Activated naive CD8-positive, alpha-beta T cell treated with anti-CD3 and anti-CD28 coated beads, Interleukin-2, amount 50 U/mL, for 24 hours (primary cell): ENCODE measurements at places on chromosomes 6 and 20.

DNA sequence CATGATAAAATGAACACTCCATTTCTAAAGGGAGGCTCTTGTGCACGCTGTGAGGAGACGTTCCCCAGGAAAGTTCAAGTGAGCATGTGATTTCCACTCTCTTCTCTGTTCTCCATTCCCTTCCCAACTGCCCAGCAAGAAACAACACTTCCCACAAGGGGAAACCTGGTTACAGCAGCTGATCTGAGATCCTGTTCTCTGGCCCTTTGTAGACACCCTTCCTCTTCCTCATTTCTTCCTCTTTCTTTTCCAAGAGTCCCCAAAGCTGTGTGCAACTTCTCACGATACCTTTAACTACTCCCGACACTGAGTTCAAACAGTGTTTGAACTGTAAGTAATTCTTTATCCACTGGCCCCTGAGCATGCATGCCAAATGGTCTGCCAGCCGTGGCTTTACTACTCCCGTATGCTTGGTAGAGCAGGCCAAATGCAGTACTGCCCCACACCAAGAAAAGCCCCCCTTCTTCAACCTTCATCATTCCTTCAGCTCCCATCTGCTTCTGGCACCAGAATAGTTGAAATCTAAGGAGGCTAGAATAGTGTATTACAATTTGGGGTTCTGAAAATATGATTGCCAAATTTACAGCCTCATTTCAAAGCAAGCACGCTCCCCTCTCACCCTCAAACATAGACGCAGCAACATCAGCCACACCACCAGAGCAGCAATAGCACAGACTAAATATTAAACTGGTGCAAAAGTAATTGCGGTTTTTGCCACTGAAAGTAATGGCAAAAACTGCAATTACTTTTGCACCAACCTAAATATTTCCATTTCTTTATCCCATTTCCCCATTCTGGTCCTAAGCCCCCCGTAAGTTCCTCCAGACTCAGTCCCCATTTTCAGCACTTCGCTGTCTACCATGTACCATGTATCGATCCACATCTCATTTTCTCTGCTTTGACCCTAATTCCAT lies 4.3 kb downstream of the HLA-DMB start:
- no peak for DNase-seq

DNA sequence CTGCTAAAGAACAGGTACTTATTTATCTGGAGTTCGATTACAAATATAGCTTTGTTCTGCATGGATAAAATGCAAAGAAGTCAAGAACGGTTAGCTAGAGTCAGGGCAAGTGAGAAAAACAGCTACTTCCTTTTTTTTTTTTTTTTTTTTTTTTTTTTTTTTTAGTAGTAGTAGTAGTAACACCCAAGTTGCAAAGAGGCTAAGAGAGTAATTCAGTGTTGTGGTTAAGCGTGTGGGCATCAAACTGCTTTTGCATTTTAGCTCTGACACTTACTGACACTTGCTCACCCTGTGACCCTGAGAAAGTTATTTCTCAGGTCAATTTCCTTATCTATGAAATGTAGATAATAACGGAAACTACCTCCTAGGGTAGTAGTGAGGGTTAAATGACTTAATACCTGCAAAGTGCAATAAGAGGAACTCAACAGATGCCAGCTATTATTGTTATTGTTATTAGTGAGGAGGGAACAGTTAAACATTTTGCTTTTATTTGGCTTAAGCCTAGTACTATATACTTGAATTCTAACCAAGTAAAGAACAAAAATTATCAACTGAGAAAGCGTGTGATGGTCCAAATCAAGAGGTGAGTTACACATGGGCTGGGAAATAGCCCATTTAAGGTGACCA lies 86.7 kb upstream of the BACH2 start:
- no peak for DNase-seq

DNA sequence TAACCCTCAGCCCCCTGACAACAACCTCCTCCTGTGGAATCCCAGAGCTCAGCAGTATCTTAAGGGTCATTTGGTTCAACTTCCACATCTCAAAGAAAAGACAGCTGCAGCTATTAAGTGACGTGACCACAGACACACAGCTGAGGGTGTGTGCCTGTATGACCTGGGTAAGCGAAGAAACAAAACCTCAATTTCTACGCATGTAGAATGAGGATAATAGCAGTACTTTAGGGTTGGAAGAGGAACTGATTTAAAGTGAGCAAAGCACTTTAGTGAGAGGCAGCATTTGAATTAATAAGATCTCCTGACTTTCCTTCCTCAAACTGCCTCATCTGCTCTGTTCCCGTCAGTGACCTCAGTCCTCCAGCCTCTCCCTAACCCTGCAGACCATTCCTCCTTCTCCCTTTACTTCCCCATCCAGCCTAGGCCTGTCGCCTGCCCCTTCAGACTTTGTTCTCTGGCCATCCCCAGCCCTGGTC lies 6.8 kb upstream of the ARMC2 start:
- no peak for DNase-seq

GRCh38 chr6:27145731-27146455 lies 101.6 kb upstream of the PRSS16 start:
- peak; percentile 65 for DNase-seq

DNA sequence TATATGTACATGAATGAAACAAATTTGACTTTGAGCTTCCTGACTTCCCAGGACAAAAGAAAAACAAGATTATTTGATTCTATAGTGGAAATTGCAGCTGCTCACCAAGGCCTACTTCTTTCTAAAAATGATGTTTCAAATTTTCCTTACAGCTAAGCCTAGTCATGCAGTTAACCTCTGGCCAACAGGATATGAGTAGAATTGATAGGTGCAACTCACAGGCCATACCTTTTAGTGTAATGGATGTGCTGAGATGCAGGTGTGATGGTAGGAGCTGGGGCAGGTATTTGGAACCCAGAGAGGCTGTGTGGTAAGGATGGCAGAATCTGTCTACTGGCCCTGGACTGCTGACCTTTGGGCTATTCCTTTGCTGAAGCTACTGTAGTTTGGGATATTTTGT lies 230.9 kb upstream of the PREP start:
- DNase-seq, result no peak

- DNase-seq, result peak; percentile 91
Measured at GRCh38 chr6:34887753-34888513, at the start of gene TAF11. TSS of gene TAF11 (minus strand) at chr6:34888042. CDS start at chr6:34887957, 85 bp downstream.

GRCh38 chr20:61588411-61589385 lies 336.6 kb downstream of the CDH4 start:
- no peak for DNase-seq

- no peak for DNase-seq
Measured at GRCh38 chr20:9032758-9033157, 36.1 kb upstream of the PLCB4 start.

- no peak for DNase-seq
Measured at GRCh38 chr20:38703526-38703925, 20.8 kb upstream of the SLC32A1 start.

GRCh38 chr20:13105039-13105438 lies 96.3 kb downstream of the SPTLC3 start:
- no peak for DNase-seq

DNA sequence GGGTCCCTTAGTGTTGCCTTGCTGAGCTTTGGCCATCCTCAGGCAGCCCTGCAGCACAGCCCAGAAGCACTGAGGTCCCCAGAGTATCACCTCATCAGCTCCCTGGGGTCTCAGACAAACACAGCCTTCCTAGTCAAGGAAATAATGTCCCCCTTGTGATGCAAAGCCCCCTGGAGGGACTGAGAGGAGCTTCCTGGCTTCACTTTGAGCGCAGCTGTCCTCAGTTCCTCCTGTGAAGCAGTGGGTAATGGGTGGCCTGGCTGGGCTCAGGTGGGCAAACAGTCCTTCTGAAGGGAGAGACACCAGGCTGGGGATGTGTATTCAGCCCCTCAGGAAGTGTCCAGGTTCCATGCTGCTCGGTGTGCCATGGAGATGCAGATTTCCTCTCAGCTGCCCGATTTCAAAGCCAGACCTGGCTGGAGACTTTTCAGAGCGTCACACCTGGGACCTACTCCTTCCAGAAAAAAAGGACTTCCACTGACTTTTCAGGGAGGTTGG lies 79.2 kb upstream of the FOXA2 start:
- DNase-seq, result no peak

GRCh38 chr20:8213831-8214587 lies 81.9 kb downstream of the PLCB1 start:
- no peak for DNase-seq

- DNase-seq, result no peak
Measured at GRCh38 chr6:74871757-74872156, 334.1 kb downstream of the COL12A1 start.

DNA sequence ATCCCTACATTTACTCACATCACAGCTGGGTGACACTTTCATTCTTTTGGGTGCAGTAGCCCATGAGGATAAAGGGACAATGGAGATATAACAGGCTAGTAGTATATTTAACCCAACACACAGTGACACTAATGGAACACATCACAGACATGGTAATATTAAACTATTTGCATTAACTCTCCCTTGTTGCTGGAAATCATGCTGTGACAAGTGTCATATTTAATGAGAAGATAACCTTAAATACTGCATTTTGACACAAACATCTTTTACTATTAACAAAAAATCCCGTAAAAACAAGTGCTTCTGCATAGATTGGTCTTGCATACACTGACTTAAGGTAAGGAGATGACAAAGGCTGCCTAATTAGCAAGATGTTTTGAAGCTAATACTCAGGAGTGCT lies 45.5 kb downstream of the CNR1 start:
- DNase-seq, result no peak

DNA sequence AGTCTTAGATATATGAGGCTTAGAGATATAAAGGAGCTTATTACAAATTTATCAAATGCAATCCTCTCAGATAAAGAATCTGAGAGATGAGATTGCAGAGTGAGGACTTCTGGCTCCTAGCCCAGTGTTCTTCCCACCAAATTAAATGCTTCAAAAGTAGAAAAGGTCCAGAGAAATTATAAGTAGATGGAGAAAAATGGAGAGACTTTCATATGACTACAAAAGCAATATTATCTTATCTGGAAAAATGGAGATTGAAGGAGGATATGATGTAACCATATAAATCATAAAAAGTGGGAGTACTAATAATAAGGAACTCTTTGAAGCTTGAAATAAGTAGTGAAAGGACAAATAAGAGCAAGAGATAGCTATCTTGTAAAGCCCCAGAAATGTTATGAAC lies 2.8 kb downstream of the KCTD20 start:
- no peak for DNase-seq

DNA sequence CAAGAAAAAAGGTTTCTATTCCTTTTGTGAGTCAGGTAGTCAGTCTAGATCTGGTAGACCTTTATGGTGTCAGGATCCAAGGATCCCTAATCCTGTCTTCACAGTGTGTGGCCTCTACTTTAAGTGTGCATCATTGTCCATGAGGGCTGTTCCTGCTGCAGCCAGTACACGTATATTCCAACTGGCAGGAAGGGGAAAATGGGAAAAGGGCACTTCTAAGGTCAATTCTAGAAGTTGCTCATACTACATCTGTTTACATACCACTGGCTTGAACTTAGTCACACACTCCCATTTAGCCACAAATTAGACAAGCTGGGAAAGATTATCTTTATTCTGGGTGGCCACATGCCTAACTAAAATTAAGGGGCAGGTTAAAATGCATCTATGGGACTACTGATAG lies 9.7 kb upstream of the MMS22L start:
- no peak for DNase-seq

GRCh38 chr6:87182321-87182720 lies 27.0 kb downstream of the ZNF292 start:
- DNase-seq, result no peak

GRCh38 chr6:66226109-66226508 lies 519.1 kb upstream of the EYS start:
- DNase-seq, result no peak

DNA sequence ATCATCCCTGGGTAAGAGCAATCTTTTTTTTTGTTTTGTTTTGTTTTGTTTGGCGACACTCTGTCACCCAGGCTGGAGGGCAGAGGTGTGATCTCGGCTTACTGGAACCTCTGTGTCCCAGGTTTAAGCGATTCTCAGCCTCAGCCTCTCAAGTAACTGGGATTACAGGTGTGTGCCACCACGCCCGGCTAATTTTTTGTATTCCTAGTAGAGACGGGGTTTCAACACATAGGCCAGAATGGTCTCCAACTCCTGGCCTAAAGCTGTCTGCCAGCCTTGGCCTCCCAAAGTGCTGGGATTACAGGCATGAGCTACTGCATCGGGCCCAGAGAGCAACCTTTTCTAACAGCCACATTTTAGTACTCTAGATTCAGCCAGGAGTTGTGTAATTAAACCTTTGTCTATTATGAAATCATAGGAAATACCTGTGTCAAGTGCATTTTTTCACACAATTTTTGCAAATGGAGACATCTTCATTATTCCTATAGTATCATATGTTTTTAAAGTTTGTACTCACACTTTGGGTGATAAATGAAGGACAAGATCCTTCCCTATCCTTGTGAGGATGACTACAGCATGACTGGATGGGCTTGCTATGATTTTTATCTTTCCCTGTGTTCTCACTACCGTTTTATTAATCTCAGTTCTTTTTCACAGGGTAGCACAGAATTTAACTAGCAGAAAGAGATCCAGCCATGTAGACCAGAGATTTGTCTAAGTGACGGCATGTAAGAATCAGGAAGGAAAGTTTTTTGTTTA lies 82.6 kb downstream of the OR2B2 start:
- DNase-seq, result no peak

- no peak for DNase-seq
Measured at GRCh38 chr6:2615251-2615650, 135.5 kb downstream of the MYLK4 start.

- no peak for DNase-seq
Measured at GRCh38 chr6:41257369-41258195, 28.9 kb downstream of the TREM1 start.

GRCh38 chr6:36120979-36121786 lies 9.1 kb upstream of the MAPK13 start:
- peak; percentile 67 for DNase-seq

- DNase-seq, result no peak
Measured at GRCh38 chr6:126747728-126748540, 370.5 kb upstream of the RSPO3 start.

GRCh38 chr6:116444092-116444491 lies 17.1 kb upstream of the CALHM6 start:
- DNase-seq, result no peak

- no peak for DNase-seq
Measured at GRCh38 chr6:133245422-133245903, 4.3 kb downstream of the EYA4 start.

- no peak for DNase-seq
Measured at GRCh38 chr6:127737768-127738167, 160.8 kb downstream of the C6orf58 start.

DNA sequence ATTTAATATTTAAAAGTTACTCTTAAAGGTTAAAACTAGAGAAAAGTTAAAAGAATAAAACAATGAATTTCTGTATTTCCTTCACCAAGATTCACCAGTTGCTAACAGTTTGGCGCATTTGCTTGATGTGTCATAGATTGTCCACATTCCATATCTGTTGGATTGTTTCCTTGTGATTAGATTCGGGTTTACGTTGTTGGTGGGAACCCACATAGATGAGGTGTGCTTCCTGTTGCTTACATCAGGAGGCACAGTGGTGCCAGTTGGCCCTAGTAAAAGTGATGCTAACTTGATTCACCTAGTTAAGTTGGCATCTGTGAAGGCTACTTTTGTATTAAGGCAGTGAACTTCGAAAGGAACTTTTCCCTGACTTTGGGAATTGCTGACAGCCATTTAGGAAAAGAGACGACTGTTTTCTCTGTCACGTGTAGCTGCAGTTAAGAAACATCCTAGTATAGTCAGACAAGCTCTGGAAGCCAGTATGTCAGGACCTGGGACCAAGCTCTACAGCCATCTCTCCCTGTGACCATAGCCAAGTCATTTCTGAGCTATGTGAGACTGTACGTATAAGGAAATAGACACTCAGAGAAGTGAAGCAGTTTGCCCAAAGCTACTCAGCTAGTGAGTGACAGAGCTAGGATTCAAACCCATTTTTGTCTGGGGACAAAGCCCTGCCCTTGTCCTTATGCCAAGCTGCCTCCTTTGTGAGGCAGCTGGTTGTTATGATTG lies 49.0 kb downstream of the PPARD start:
- no peak for DNase-seq
